ENCODE measurements at places on chromosomes 7 and 10.

- DNase-seq, result no peak
Observed at GRCh38 chr10:8071006-8071405, 16.5 kb downstream of the GATA3 start.

- no peak for DNase-seq
Observed at GRCh38 chr7:17369691-17370426, 71.4 kb downstream of the AHR start.

- no peak for DNase-seq
Observed at GRCh38 chr10:11901833-11902475, 78.8 kb downstream of the PROSER2 start.

- DNase-seq, result no peak
Observed at GRCh38 chr10:78470267-78471103, 436.8 kb downstream of the RPS24 start.

- DNase-seq, result no peak
Observed at GRCh38 chr7:22566592-22566991, 66.6 kb upstream of the STEAP1B start.

DNA sequence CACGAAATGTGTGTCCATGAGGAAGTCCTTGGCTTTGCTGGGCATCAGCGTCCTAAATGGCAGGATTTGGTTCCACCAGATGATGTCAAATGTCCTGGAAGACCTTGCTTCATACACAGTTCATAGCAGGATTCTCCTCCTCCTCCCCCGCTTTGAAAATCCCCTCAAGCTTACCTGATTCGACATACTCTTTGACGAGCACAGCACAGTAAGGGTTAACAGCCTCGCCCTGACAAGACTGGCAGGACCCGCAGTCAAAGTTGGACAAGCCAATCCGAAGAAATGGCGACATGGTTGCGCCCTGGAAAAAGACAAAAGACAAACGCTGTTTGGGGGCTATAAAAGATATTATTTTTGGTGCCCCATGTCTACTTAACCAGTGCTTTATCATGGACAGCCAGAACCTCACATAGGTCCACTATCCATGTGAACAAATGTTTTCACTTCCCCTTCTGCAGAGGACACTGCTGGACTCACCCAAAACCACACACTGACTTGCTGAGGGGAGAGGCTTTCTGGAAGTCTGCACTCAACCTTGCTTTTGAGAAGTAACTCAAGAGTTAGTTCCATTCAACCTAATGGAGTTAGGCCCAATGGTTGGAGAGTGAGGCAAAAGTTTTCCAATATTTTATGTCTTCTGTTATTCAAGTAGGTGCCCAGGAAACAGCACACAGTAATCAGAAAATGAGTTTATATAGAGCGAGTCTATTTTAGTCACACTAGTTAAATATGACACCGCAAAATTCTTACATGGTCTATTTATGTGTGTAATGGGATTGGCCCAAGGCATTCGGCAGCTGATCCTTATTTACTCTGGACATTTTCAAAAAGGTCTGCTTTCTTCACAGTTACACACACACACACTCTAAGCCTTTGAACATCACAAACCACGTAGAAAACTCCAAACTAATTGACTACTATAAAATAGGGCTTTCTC is 65.0 kb downstream of the PRKCQ start:
- DNase-seq, result no peak

- DNase-seq, result no peak
Observed at GRCh38 chr10:114996542-114996941, 58.5 kb downstream of the TRUB1 start.

- no peak for DNase-seq
Observed at GRCh38 chr7:54545241-54545563, 3.0 kb downstream of the VSTM2A start.

DNA sequence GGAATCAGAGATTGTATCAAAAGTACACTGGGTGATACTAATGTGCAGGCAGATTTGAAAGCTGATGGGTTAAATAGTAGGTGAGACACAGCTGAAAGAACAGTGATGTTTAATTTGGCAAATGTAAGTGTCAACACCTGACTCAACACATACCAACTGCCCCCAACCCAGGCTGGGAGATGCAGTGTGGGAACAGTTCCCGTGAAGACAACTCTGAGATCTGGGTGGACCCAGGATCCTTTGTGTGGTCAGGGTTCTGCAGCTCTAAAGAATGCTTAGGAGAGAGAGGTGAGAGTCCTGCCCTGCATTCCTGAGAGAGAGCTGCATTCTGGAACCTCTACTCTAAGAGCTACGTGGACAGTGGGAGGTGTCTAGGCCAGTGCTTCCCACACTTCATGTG is 479.7 kb downstream of the RPS24 start:
- DNase-seq, result no peak

DNA sequence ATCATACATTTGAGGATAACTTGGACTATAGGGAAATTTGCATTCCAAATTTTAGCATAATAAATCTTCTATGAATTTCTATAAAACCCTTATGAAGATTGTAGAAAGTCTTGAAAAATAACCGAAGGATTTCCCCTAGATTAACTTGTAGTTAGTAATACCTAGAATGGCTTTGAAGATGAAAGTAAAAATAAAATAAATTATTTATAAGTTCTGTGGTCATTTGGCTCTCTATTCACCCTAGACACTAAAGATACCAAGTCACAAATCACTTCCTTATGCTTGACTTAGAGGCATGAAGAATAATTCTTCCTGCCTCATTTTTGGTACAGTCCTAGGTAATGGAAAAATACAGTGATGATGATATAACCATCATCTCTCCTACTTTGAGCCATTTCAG is 79.3 kb downstream of the CSTF2T start:
- DNase-seq, result no peak

DNA sequence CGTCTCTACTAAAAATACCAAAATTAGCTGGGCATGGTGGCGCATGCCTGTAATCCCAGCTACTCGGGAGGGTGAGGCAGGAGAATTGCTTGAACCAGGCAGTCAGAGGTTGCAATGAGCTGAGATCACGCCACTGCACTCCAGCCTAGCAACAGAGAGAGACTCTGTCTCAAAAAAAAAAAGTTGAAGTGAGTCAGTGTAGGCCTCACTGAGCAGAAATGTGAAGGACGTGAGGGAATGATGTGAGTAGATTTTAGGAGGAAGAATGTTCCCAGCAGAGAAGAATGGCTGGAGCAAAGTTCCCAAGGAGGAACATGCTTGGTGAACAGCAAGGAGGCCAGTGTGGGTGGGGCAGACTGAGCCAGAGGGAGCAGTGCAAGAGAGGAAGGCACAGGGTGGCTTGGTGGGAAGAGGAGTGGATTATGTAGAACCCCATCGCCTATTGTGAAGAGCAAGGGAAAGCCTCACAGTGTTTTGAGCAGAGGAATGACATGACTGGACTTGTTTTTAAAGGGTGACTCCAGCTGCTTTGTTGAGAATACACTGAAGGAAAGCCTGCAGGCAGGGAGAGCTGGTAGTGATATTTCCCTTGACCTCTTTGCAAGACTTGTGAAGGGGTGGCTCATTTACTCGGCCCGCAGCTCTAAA is 708.7 kb downstream of the SUGCT start:
- DNase-seq, result no peak

DNA sequence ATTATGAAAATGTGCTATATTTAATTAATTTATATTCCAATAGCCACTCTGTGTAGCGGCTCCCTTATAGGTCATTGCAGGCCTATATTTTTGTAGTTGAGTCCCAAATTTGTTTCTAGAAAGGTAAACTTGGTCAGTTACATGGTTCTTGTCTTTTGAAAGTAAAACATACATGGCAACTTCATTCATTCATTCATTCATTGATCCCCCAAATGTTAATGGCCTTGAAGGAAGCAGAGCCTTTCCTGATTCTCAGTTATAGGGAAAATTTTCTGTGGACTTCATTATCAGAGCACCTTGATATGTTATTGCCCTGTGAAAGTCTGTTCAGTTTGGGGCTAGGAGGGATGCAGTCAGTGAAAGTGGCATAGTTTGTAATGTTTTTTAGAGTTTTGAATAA is 2.9 kb downstream of the BLVRA start:
- no peak for DNase-seq

GRCh38 chr10:100315615-100316014 is 14.4 kb downstream of the PKD2L1 start:
- DNase-seq, result no peak

DNA sequence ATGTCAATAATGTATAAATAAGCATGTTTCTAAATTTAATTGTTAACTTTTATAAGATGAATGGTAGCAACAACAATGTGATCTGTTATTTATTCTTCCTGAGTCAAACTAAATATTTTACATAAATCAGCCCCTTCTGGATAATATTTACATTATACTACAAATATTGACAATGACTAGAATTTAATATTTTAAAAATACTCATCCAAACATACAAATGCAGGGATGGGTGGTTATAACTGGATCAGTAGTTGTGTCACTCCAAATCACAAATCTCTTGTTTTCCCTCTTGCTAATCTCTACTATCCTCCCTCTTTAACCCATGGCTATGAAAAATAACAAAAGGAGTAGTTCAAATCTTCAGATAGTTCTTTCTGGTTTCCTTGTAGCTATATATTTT is 407.0 kb downstream of the HTR7 start:
- no peak for DNase-seq

DNA sequence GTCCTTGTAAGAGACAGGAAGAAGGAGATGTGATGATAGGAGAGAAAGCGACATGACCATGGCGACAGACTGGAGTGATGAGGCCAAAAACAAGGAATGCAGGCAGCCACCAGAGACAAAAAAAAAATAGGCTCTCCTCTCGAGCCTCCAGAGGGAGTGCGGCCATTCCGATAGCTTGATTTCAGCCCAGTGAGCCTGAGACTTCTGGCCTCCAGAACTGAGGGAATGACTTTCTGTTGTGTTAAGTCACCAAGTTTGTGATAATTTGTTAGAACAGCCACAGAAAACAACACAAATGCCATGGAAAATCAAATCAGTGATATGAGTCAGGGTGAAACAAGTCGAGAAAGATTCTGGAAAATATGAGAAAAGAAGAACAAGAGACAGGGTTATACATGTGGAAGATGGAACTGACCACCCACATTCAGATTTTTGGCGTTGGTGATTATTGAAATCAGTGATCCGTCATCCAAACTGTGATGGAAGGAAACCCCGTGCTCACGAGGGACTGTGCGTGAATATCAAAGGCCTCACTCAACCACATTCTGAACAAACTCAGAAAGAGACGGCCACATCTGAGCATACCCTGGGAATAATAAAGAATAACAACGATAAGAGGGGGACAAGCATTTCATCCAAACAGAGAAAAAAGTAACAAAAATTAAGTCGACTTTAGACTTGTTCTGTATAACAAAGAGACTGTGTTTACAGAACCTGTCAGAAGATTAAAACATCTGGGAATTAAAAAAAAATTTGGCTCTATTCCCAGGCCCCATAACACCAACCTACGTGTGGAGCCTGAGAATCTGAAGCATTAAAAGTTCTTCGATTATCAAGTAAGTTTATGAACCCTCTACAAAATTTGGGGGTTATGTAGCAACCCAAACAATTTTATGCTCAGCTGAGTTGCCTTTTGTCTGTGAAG is 72.1 kb downstream of the EEPD1 start:
- DNase-seq, result no peak

GRCh38 chr10:133368153-133368552 is 5.0 kb downstream of the ECHS1 start:
- no peak for DNase-seq

DNA sequence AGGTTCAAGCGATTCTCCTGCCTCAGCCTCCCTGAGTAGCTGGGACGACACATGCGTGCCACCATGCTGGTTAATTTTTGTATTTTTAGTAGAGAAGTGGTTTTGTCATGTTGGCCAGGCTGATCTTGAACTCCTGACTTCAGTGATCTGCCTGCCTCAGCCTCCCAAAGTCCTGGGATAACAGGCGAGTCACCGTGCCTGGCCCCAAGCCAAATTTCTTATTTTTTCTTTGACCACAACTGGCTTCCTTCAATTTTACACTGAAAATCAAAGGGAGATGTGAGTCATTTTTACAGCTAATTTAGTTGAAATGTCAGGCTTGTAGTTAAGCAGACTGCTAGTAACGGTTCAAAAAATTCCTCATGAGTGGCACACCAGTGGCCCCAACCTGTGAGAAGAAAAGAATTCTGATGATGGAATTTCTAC is 7.8 kb downstream of the RNF216 start:
- DNase-seq, result no peak

- DNase-seq, result no peak
Observed at GRCh38 chr7:27144781-27145164, 1.3 kb upstream of the HOXA5 start.

GRCh38 chr7:111030336-111030735 is 60.6 kb upstream of the LRRN3 start:
- DNase-seq, result no peak

GRCh38 chr7:158638001-158638400 is 50.4 kb upstream of the PTPRN2 start:
- DNase-seq, result no peak

DNA sequence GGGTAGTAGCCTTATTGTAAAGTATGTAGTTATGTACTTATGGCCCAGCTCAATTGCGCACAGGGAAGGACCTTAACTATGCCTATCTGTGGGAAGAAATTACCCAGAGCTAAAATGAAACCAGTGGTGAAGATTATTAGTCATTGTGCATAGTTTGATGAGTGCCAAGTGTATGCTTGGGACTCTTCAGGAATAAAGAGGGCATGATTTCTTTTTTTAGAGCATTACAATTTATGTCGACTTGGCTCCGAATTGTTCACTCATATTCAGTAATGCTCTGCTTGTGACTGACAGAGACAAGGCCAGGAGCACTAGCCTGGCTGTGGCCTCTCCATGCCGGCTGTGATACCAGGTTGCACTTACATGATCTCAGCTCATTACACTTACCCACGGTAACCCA is 269.5 kb downstream of the TRIL start:
- no peak for DNase-seq

DNA sequence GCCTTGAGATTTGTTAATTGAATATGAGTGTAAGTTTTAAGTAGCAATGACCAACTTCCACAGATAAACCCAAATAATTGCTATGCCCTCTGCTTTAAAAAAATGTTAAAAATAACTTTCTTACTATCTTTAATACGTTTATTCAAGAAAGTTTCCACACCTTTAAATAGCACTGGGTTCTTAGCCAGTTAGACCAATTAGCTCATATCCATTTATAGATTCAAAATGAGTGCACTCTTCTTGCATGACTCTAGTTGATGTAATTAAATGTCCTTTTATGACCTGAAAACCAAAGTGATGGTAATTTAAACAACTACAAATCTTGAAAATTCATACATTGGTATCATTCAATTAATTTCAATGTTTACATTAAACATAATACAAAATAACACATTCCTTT is 50.8 kb upstream of the CACNA2D1 start:
- no peak for DNase-seq
